Mononuclear cell (primary cell): ENCODE measurements at places on chromosomes 5 and 9. TPM values are rescaled to one million over a fixed set of nuclear protein-coding genes. Genes with fewer than 3 reads are reported as not detected.

The CLIC3 gene
- total RNA-seq = 3.4 TPM

The RANBP3L gene
- total RNA-seq = 0.10 TPM

The KCNIP1 gene
- not detected for total RNA-seq

The AIF1L gene
- 0.10 TPM for total RNA-seq

The GABRA1 gene
- total RNA-seq = not detected

The ZFP2 gene
- 0.73 TPM for total RNA-seq

The KIAA0825 gene
- 2.5 TPM for total RNA-seq

The ADGRV1 gene
- 0.94 TPM for total RNA-seq

The SPINK4 gene
- total RNA-seq = not detected

The HSPA9 gene
- total RNA-seq = 455 TPM

The IFNA21 gene
- total RNA-seq = not detected

The ZNF366 gene
- 0.10 TPM for total RNA-seq

The CTNND2 gene
- not detected for total RNA-seq

The CARD6 gene
- 5.4 TPM for total RNA-seq

The PCDHGA6 gene
- 0.10 TPM for total RNA-seq

The CORO2A gene
- 4.6 TPM for total RNA-seq

The NFIL3 gene
- total RNA-seq = 105 TPM

The NKD2 gene
- total RNA-seq = not detected

The CDX1 gene
- not detected for total RNA-seq

The ROR2 gene
- not detected for total RNA-seq

The NR4A3 gene
- total RNA-seq = 18.5 TPM

The FOXD1 gene
- 0.10 TPM for total RNA-seq

The CCDC171 gene
- total RNA-seq = 1.3 TPM

The FSTL4 gene
- 0.52 TPM for total RNA-seq

The SLC45A2 gene
- under 0.01 TPM for total RNA-seq

The GPR151 gene
- total RNA-seq = not detected

The CDH10 gene
- total RNA-seq = 0.10 TPM

The IL13 gene
- total RNA-seq = 0.31 TPM

The RLN2 gene
- total RNA-seq = 0.31 TPM

The CCL27 gene
- total RNA-seq = 0.21 TPM

The PCDHGC5 gene
- not detected for total RNA-seq

The C9 gene
- total RNA-seq = not detected

The MAMDC2 gene
- 0.10 TPM for total RNA-seq

The STK32A gene
- not detected for total RNA-seq

The PCDHGA2 gene
- not detected for total RNA-seq

The ZNF367 gene
- total RNA-seq = 7.8 TPM

The SPINK1 gene
- total RNA-seq = 0.21 TPM
